ENCODE measurements at places on chromosomes 7 and 10.

- DNase-seq, result no peak
Observed at GRCh38 chr10:13894412-13895093, 307.8 kb downstream of the PRPF18 start.

DNA sequence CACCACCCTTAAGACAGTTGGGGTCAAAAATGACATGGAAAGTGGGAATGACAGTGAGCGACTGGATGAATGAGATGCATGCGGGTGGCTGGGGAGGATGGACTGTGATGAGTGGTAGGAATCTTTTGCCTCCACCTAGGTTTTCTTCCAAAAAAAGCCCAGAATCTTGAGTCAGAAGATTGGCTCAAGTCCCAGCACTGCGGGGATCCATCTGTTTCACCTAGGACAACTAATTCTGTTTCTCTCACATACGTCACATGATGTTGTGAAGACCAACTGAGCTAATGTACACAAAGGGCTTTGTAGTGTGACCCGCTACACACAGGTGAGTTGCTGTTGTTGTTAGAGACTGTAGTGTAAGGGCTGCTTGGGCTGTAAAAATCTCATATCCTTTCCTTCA, 58.5 kb upstream of the SLC35B4 start:
- no peak for DNase-seq

- no peak for DNase-seq
Observed at GRCh38 chr10:10911471-10911921, 106.2 kb upstream of the CELF2 start.

GRCh38 chr10:89426230-89426868, 12.0 kb downstream of the IFIT5 start:
- DNase-seq, result no peak
